ENCODE measurements at places on chromosomes 4 and X.

GRCh38 chr4:78057600-78058550, 752 bp downstream of the FRAS1 start:
- DNase-seq: peak; percentile 30

DNA sequence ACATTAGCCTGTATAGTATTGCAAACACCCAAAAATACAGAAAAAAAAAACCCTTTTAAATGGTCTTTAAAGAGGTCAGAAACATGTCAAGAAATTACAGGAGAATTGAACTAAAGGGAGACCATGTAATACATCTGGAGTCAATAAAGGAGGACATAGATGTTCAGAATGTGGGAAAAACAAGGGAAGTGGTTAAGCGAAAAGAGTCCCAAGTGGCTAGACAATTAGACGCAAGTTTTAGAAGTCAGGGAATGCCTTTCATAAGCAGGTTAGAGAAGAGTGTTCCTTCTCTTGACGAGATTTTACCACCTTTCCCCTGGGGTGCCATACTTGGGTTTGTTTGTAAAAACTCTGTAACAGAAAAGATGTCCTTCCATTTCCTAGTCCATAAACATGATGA, 7.8 kb downstream of the LNX1 start:
- DNase-seq: peak; percentile 63

DNA sequence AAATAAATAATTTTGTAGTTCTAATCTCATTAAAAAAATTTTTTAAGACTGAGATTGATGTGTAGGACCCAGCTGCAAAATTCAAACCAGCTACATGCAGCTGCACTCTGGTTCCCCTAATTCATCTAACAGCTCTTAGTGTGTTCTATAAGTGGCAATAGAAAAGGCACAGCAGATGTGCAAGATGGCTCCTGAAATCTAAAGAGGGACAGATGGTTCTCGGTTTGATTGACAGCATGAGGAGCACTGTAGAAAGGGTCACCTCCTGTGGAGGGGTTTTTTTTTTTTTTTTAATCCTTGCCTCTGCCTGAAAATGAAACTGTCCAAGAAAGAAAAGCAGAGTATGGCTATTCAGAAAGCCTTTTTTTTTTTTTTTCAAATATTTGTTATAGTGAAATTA, 16.9 kb upstream of the OCIAD1 start:
- DNase-seq: no peak

GRCh38 chrX:153969125-153969903, 2.3 kb downstream of the HCFC1 start:
- no peak for DNase-seq

DNA sequence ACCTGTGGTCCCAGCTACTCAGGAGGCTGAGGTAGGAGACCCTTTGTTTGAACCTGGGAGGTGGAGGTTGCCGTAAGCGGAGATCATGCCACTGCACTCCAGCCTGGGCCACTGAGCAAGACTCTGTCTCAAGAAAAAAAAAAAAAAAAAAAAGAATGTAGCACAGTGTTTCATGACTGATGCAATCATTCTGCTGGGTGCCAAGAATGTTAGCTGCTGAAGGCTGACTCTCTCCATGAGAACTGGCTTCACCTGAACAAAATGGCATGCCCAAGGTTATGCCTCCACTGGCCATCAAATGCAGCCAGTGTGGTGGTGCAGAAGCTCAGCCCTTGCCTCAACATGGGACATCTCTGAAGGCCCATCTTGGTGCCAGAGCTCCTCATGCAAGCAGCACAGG, 412.1 kb downstream of the ADAM29 start:
- DNase-seq: peak; percentile 37

- no peak for DNase-seq
These were observed 7.0 kb upstream of the SYNPO2 start for GRCh38 chr4:118881512-118882146.

DNA sequence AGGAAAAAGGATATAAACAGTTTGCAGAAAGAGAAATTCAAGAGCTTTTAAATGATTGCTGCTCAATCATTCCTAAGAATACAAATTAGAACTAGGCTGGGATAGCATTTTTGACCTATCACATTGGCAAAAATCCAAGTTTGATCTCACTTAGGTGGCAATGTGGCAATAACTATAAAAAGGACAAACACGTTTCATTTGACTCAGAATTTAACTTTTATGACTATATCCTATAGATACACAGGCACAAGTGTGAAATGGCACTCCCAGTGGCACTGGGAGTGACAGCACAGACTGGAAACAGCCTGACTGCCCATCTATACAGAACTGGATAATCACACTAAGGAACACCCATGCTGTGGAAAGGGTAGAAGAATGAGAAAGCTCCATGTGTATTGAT, 11.1 kb downstream of the CENPU start:
- no peak for DNase-seq
